ENCODE measurements at places on chromosomes 13 and 19.

DNA sequence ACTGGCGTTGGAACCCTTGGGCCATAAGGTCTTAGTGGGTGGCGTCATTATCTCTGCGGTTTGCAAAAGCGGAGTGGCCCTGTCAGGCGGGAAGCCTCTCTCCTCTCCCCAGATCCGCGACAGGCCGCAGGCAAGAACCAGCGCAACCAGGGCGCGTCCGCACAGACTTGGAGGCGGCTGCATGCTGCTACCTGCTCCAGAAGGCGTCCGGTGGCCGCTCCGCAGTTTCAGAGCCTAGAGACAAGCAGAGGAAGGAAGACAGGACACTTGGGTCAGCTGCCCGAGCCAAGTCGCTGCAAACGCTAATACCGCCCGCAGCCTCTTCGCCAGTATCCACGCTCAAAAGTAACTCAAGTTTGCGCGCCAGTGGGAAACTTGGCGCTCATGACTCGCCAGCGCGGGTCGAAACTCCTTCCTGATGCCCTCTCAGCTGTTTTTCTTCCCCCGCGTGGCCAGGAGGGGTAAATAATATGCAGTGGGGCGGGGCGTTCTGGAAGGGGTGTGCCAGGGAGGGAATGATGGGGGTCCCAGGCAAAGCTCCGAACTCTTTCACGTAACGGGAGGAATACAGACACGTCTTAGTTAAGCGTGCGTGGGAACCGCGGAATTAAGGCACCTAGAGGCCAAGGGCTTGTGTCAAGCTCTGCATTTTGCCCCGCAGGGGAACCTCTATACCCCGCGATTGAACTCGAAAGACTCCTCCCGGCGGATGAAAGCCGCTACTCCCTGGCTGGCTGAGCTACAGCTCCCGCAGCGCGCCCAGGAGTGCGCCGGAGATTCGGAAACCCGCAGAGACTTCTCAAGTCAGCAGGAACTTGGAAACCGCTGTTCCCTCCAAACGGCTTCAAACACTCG is at the start of gene EDNRB:
EDNRB (minus strand) TSS at position 441 of the 855 bp plus-strand sequence; CDS start at position 183, 258 bp downstream.
- DNase-seq, result no peak

- DNase-seq, result no peak
Measured at GRCh38 chr19:30330266-30330665, 41.9 kb upstream of the ZNF536 start.

DNA sequence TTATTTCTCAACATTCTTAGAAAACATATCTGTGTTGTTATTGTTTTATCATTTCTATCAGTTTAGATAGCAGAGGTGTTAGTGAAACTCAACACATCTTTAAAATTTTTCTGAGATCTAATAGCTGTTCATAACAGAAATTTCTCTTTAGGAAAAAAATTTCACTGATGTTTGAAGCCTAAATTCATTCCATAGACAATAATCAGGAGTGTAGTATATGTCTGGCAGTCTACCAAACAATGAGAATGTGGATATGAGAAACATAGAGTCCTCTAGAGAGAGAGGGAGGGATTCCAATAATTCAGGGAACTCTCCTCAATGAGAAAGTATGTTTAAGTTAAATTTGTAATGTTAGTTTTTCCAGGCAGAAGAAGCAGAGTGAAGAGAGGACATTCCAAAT is 118.2 kb upstream of the EDNRB start:
- no peak for DNase-seq

GRCh38 chr19:35293808-35294207 is 1.8 kb downstream of the MAG start:
- no peak for DNase-seq

DNA sequence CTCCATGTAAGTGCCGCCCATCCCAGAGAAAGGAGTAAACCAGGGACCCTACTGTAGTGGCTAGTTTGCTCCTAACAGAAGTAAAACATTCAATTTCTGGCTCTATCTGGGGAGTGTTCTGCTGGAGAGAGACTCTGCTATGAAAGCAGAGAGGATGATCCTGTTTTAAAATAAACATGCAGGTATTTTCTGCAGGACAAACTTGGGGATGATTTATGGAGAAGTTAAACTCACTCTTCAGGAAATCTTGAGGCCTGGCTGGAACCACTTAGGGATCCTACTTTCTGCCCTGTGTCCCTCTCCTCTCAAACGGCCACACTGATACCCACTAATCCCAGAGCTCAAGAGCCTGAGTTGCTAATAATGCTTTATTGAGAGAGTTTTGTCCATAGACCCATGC is 281.1 kb downstream of the DNAJC15 start:
- no peak for DNase-seq

GRCh38 chr13:26465514-26465913 is 92.0 kb upstream of the WASF3 start:
- DNase-seq, result no peak

- no peak for DNase-seq
Measured at GRCh38 chr13:109884462-109884861, 98.1 kb upstream of the IRS2 start.

- no peak for DNase-seq
Measured at GRCh38 chr13:29934531-29935308, 84.3 kb upstream of the UBL3 start.

DNA sequence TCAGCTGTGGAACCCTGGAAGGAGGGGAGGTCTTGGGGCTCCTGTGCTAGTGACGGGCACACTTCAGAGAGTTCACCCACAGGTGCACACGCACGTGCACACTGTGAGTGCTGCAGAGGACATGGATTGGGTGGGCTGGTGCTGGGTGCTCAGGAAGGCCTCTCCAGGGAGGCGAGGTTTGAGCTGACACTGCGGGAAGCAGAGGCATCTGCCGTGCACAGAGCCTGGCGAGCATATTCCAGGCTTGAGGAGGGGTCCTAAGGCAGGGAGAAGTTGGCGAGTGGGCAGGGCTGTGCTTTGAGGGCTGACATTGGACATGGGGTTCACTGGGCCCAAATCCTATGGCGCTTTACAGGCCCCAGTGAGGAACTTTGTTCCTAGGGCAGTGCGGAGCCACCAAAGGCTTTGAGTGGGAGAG is 25.6 kb downstream of the CCDC8 start:
- DNase-seq, result no peak

- DNase-seq, result no peak
Measured at GRCh38 chr13:39910833-39911232, 255.4 kb downstream of the COG6 start.

GRCh38 chr19:38425810-38426466 is at the start of gene RASGRP4:
Gene RASGRP4, minus strand, starts transcription at chr19:38426219. Its CDS starts 128 bp downstream, at chr19:38426091.
- peak; percentile 53 for DNase-seq

- DNase-seq, result no peak
Measured at GRCh38 chr13:110503037-110503901, 58.3 kb downstream of the RAB20 start.

DNA sequence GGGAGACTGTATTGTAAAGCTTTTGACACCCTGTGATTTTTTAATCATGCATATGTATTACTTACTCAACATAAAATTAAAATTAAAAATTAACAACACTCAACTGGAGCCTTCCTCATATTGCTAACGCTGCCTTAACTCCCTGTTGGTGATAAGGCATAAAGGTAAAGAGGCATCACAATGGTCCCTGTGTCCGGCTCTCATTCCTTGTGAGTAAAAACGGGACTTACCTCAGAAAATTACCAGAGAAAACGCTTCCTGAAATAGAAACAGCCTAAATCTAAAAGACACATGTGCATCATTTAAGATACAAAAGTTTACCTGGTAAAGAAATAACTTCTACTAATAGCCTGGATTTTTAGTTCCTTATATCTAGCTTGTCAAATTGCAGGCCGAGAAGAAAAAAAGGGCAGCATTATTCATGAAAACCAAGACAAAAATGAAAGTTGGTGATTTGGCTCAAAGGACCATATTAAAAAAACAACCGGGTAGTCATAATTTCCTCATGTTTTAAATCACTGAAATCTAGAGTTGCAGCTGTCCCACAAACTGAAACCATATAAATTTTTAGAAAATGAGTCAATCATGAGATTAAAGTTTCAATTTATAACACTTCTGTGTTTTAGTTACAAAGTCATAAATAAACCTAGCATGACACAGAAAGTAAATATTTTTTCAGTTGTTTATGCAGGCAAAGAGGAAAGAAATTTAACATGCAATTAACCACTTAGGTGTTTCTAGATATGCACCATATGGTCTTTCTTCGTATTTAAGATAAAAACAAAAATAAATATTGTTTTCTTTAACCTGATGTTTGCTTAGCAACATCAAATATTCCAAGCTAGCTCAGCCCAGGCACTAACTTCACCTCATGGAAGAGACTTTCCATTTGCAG is 94.7 kb downstream of the MIPEP start:
- DNase-seq, result no peak

- no peak for DNase-seq
Measured at GRCh38 chr19:49651029-49651819, 9.2 kb downstream of the SCAF1 start.

DNA sequence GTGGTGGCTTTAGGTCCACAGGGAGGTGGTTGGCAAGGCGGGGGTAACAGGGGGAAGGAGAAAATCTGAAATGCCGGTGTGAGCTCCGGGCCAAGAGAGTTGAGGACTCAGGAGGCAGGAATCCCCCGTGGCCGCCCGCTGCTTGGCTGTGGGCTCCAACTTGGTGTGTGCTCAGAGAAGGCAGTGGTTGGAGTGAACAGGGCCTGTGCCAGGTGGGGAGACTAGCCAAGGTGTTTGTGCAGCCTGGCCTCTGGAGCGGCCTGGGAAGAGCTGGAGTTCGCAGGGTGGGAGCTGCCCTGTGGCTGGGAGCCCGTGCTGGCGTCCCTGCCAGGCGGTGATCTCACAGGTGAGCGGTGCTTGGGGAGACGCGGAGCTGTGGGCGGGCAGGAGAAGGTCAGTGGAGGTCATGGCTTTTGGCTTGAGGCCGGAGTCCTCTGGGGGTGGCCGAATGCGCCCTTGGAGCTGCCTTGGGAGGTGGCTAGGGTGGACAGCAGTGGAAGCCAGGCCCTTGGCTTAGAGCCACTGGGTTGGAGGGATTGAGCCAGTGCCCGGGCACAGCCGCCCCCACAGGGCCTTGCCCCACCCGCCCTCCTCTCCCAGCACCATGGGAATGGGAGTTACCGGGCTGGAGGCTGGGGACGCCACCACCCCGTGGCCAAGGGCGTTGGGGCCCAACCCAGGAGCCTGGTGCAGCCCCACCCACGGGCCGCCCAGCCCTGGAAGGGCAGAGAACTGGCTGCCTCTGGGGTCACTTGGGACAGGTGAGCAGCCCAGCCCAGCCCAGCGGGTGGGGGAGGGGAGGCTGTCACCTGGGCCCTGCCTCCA is 7.1 kb upstream of the CIRBP start:
- DNase-seq, result peak; percentile 71

- DNase-seq, result no peak
Measured at GRCh38 chr19:17931532-17932191, 1.2 kb upstream of the CCDC124 start.

- no peak for DNase-seq
Measured at GRCh38 chr19:22619932-22620331, 14.2 kb upstream of the ZNF492 start.

DNA sequence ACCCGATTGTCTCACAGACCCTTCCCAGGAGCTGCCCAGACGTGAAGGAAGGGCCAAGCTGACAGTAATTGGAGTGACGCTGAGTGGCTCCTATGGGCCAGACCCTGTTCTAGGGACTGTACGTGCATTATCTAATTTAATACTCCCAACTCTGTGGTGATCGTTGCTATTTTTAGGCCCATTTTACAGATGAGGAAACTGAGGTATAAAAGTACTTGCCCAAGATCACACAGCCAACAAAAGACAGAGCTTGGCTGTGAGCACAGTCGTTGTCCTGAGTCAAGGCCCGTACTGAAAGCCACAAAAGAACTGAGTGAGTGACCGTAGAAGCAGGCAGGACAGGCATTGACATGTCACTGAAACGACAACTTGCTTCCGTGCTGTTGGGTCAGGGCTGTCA is 74.7 kb downstream of the ERICH6B start:
- no peak for DNase-seq

DNA sequence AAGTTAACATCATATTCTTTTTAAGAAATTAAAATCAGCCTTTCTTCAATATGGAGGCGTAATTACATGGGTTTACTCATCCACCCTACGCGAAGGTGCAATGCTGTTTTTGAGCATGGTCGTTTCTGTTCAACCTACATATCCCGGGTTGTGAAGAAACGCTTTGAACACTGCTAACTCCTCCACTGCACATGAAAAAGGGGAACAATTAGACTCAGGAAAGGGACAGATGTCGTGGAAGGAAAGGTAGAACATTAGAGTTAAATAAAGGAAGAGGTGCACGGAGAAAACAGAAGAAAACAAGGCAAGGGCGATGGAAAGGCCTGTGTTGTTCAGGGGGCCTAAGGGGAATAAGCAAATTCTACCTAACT is 4.1 kb downstream of the ZIC5 start:
- no peak for DNase-seq

- DNase-seq, result no peak
Measured at GRCh38 chr13:75485286-75486062, 3.5 kb upstream of the TBC1D4 start.

DNA sequence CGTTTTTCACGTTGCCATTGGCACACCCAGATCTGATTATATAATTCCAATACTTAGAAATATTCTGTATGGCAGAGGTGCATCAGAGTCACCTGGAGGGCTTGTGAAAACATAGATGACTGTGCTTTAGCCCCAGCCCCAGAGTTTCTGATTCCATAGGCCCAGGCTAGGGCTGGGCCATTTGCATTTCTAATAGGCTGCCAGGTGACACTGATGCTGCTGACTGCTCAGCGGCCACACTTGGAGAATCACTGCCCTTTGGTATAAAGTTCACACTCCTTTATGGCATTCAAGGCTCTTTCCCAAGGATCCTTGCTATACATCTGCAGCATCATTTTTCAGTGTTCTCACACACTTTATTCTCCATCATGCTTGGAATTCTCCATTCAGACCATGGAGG is 137.1 kb downstream of the AKAP11 start:
- DNase-seq, result no peak

DNA sequence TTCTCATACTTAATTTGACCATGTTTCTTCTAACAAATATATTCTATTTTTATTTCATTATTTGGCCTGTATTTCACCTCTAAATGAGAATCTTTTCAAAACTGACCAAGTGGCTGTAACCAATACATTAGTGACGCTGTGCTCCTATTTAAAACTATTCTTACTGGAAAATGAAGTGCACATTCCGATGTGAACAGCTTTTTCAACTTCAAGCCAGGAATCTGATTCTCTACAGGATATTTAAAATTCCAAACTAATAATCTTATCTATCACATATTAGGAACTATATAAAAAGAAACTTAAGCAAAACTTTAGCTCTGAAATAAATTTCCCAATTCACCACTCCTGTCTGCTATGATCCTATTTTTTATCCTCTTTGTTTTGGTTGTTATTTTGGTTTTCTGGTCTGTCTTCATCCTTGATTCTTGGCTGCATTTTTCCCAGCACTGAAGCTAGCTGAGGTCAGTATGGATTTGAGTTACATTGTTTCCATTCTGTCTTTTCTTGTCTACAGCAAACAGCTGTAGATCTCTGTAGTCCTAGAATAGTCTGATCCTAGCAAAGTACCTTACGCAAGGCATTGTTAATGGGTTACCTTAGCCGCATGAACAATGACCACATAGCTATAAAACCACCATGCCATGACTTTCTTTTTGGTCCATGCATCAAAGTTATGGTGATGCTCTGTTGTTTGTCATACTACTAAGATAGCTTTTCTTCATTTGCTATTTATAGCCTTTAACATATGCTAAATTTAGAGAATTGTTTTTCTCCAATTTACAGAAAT is 748.6 kb upstream of the SPRY2 start:
- DNase-seq, result no peak

GRCh38 chr13:94677799-94678198 is 34.5 kb downstream of the SOX21 start:
- no peak for DNase-seq
